ENCODE measurements at places on chromosomes 11 and 22.

DNA sequence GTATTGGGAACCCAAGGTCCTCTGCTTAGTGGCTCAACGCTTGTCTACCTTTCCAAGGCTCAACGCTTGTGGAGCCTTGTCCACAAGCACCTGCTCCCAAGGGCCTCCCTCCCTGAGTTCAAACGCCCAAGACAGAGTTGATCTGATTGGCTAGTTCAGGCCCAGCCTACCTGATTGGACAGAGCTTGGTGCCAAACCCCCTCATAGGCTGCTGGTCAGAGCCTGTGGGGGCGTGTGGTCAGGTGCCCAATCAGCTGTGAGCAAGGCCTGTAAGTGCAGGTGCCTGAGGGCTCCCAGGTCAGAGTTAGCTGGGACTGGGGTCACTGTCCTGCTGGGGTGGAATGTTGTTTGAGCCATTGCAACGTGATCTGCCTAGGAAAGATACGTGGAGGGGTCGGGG lies 16.9 kb upstream of the TMPRSS6 start:
- DNase-seq: no peak

- no peak for DNase-seq
Measured at GRCh38 chr11:102253020-102253715, 64.1 kb upstream of the BIRC3 start.

GRCh38 chr11:76626921-76627401 lies 43.6 kb downstream of the LRRC32 start:
- DNase-seq: no peak

GRCh38 chr22:22213231-22213630 lies 31.4 kb upstream of the VPREB1 start:
- DNase-seq: no peak

GRCh38 chr11:131002145-131002544 lies 85.9 kb upstream of the SNX19 start:
- no peak for DNase-seq

GRCh38 chr11:57641011-57641807 lies 8.5 kb downstream of the YPEL4 start:
- DNase-seq: peak; percentile 61
